Caki2 (cell line): ENCODE measurements at places on chromosomes 6 and 20. TPM values are rescaled to one million over a fixed set of nuclear protein-coding genes. Genes with fewer than 3 reads are reported as not detected.

- peak; percentile 29 for DNase-seq
Measured at GRCh38 chr6:68975064-68975463, 340.0 kb downstream of the ADGRB3 start.

MYLK4 gene
- 0.57 and 1.2 TPM in 2 replicates for total RNA-seq

GJA10 gene
- total RNA-seq, result not detected in 2 replicates

CCN2 gene
- 157 and 173 TPM in 2 replicates for total RNA-seq

PHACTR2 gene
- 3.6 and 7.6 TPM in 2 replicates for total RNA-seq

OTOR gene
- not detected in 2 replicates for total RNA-seq

- no peak for DNase-seq
Measured at GRCh38 chr20:62752671-62753501, 43.4 kb upstream of the MRGBP start.

GRCh38 chr6:134182528-134182927 is 130.1 kb upstream of the SLC2A12 start:
- DNase-seq, result no peak

PHACTR3 gene
- total RNA-seq, result not detected in 2 replicates

- DNase-seq, result no peak
Measured at GRCh38 chr6:42403831-42404230, 47.9 kb downstream of the TRERF1 start.

DNA sequence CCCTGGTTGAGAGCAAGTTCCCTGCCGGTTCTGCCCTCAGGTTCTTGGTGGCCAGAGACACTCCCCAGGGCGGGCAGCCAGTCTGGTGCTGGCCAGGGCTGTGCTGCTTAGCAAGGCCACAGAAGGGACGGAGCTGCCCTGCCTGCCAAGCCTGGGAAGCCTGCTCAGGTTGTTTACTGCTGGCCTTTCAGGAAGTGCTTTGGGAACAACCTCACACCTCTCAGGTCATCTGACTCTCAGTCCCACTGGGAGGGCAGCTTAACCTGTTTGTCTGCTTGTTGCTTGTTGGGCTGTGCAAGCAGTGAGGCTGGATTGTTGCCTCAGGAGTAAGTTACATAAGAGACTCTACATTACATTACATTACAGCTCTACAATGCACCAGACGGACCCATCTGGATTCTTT is 75.8 kb upstream of the AFDN start:
- no peak for DNase-seq

DNA sequence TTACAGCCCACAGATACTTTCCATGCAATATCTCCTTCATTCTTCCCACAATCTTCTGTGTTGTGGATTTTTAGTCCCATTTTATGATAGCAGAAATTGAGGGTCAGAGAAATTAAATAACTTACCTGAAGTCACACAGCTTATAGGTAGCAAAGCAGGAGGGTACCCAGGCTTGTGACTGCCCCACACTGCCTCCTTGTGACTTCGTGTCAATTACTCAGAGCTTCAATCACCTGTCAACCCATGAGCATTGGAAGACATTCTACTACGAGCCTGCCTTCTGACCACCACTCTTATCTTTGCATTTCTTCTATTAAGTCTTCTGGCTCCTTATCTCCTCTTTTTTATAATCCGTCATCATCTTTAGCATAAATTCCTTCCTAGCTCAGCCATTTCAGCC is 71.6 kb upstream of the NRSN1 start:
- no peak for DNase-seq

DNA sequence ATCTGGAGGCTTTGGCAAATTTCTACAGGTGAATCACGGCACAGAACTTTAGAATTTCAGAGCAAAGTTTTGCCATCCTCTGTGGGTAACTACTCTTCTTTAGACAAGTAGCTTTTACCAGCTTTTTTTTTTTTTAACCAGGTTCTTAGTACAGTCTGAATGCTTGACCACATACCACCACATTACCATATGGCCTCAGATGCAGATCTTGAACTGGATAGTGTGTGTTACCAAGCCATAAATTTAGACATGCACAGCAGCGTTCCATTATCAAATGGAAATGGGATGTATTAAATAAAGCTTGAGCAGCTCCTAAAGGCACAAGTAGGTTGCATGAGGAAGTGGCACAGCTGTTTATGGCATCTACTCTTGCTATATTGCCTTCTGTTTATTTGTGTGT is 38.3 kb upstream of the PRSS16 start:
- DNase-seq, result no peak
